Effector memory CD4-positive, alpha-beta T cell (primary cell): ENCODE measurements at places on chromosomes 7 and 10.

DNA sequence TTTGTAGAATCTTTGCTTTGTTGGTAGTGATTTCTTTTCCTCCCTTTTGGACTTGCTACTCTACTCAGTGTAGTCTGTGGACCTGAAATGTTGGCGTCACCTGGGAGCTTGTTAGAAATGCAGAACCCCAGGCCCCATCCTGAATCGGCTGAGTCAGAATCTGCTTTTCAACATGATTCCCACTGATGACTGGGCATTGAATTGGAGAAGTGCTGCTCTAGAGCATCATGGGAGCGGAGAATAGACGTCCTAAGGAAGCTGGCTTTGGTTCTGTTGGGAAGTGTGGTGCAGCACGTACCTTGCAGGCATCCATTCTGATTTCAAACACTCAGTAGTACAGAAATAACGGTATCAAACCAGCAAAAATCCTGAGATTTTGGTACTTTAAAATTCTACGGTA, 54.7 kb downstream of the RBM33 start:
- no peaks in the 10 kb centered on the region for H3K4me1 ChIP-seq
- no peaks in the 10 kb centered on the region for H3K27me3 ChIP-seq
- no peak for DNase-seq
- H3K36me3 ChIP-seq = peaks cover 35% of the 10 kb centered on the region
- no peak overlapping the region for H3K4me3 ChIP-seq

GRCh38 chr7:90760892-90761291, 164.8 kb downstream of the CDK14 start:
- H3K4me3 ChIP-seq = no peak overlapping the region
- H3K27ac ChIP-seq = no peak overlapping the region

DNA sequence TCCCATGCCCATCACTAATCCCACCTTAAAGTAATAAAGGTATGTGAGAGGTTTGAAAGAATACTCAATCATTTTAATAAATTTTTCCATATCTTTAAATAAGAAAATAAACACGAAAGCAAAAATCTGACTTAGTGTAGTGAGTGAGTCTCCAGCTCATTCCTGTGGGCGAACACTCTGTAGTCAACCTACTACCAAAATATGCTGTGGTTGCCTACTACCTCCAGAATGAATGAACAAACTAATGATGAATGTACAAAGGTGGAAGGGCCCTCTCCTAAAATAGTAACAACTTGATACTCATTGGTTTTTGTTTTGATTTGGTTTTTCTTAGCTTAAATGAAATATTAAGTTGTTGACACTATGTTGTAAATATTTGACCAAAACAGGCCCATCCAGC, 195.5 kb upstream of the HPS1 start:
- no peak overlapping the region for H3K4me3 ChIP-seq
- no peaks in the 10 kb centered on the region for H3K36me3 ChIP-seq
- no peak overlapping the region for H3K27ac ChIP-seq
- no peaks in the 10 kb centered on the region for H3K27me3 ChIP-seq

DNA sequence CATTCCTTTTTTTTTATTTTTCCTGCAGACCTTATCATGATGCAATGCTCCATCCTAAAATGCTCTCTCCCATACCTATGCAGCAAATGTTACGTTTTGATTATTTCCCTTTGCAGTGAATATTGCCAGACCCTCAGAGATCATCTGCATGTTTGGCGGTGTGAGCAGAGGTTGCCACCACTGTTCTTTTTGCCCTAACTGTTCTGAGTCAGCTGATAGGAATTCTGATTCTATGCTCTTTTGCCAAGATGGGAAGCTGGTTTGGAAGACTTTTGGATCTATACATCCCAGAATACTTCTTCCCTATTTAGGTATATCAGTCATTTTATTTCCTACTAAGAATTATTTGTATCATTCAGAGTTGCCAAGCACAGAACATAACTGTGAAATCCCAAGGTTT, 130.5 kb downstream of the KLF6 start:
- DNase-seq = no peak
- no peaks in the 10 kb centered on the region for H3K36me3 ChIP-seq
- H3K27me3 ChIP-seq = no peaks in the 10 kb centered on the region
- H3K4me1 ChIP-seq = no peaks in the 10 kb centered on the region

DNA sequence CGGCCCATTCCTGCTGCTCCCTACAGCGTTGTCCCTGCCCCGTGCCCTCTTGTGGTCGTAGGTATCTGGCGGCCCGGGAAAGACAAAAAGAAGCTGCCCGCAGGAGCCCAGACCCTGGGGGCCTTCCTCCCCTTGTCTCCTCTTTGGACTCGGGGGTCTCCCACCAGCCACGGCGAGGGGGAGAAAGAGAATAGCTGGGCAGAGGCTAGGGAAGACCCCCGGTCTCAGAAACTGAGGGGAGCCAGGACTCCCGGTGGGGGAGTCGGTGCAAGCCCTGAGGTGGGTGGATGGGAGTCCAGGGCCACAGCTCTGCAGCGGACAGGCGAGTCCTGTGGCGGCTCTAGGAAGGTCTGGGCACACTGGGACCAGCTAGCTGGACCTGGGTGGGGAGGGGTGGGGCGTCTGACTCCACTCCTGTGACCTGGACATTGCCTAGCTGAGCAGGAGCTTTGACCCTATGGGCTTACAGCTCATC, 1.3 kb upstream of the SH2D4B start:
- no peak for DNase-seq
- peak overlapping the region; percentile 93 for H3K27ac ChIP-seq
- no peaks in the 10 kb centered on the region for H3K36me3 ChIP-seq
- peaks cover 4% of the 10 kb centered on the region for H3K4me1 ChIP-seq

GRCh38 chr7:42104231-42104630, 132.8 kb downstream of the GLI3 start:
- H3K4me1 ChIP-seq = no peaks in the 10 kb centered on the region
- DNase-seq = no peak
- H3K4me3 ChIP-seq = no peak overlapping the region
- H3K27ac ChIP-seq = no peak overlapping the region

DNA sequence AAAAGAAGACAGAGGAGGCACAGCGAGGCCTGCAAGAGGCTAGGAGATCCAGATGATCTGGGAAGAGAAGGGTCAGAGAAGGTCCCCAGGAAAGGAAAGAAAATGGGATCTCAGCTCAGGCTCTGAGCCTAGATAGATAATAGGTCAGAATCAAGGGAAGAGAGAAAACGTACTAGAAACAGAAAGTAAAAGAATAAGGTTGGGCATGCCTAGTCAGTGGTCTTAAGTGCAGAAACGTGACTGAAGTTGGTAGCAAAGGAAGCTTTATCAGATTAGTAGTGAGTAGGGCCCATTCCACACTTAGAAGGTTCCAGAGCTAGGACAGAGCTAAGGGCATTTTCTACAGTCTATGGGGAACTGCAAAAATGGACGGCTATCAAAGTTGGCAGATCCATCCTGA, 84.8 kb upstream of the ASAH2 start:
- no peaks in the 10 kb centered on the region for H3K36me3 ChIP-seq
- no peak for DNase-seq
- H3K27ac ChIP-seq = no peak overlapping the region
- H3K27me3 ChIP-seq = no peaks in the 10 kb centered on the region
- H3K4me1 ChIP-seq = no peaks in the 10 kb centered on the region

GRCh38 chr7:38679419-38679818, 48.2 kb upstream of the AMPH start:
- no peak for DNase-seq
- H3K36me3 ChIP-seq = no peaks in the 10 kb centered on the region
- no peak overlapping the region for H3K27ac ChIP-seq
- no peaks in the 10 kb centered on the region for H3K27me3 ChIP-seq

DNA sequence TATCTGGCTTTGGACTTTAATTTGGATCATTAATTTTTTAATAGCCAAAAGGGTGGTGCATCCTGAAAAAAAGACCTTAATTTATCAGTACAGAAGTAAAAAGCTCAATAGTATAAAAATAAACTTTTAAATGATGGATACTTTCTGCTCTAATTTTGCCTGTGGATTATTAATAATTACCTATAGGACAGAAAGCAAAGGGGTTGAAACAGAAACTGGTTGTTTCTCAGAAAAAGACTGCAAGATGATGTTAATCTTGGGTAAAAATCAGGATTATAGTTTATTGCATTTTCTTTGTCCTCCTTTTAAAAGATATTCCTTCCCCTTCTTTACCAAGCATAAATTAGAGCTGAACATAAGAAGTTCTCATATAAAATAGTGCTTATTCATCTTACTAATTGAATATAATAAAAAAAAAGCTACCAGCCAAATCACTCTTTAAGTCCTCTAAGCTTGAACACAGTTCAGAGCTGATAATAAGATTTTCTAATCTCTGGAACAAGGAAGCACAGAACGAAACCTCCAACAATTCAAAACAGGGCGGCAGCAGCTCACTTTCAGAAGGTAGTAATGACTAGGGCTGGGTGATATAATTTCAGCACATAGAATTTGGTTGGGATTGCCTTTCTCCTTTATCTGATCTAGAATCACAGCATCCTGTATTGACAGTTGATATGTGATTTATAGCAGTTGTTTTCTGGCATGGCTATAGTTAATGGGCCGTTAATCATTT, 8.1 kb upstream of the GPR85 start:
- H3K4me3 ChIP-seq = no peak overlapping the region
- H3K27me3 ChIP-seq = no peaks in the 10 kb centered on the region
- no peaks in the 10 kb centered on the region for H3K36me3 ChIP-seq

GRCh38 chr7:45977256-45977780, 56.2 kb upstream of the IGFBP3 start:
- DNase-seq = no peak
- no peaks in the 10 kb centered on the region for H3K27me3 ChIP-seq
- no peaks in the 10 kb centered on the region for H3K4me1 ChIP-seq
- H3K27ac ChIP-seq = no peak overlapping the region
- H3K4me3 ChIP-seq = no peak overlapping the region
- no peaks in the 10 kb centered on the region for H3K36me3 ChIP-seq

DNA sequence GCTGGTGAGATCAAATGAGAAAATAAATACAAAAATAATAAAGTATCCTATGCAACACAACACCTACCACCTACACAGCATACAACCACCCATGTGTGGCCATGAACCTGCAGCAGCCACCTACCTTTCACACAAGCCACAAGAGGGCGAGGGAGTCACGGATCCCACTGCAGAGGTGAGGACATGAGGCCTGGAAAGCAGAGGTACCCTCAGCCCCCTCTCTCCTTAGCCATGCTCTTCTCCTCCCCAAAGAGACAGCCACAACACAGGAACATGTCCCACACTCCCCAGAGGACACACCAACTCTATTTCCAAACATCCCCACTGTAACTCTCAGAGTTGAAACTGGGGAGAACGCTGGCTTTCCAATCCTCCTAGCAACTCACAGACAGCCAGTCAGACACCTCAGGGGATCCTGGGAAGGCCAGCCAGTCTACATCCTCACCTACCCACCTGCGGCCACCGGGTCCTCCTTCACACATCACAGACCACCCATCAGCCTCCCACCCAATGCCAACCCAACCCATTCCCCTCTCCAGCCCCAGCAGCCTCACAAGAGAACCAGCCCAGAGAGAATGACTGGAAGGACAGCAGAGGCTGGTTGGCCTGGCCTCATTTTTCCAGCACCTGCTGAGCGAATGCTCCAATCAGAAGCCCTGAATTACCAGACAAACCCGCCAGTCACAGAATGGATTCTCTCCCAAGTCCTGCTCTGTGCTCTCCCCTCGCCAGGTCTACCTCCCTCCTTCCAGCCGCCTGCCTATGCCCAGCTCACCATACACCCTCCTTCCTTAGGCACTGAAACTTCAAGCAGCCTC, 18.4 kb downstream of the DLG5 start:
- H3K27ac ChIP-seq = no peak overlapping the region
- no peaks in the 10 kb centered on the region for H3K4me1 ChIP-seq
- no peaks in the 10 kb centered on the region for H3K27me3 ChIP-seq
- H3K4me3 ChIP-seq = no peak overlapping the region
- H3K36me3 ChIP-seq = no peaks in the 10 kb centered on the region
- no peak for DNase-seq

DNA sequence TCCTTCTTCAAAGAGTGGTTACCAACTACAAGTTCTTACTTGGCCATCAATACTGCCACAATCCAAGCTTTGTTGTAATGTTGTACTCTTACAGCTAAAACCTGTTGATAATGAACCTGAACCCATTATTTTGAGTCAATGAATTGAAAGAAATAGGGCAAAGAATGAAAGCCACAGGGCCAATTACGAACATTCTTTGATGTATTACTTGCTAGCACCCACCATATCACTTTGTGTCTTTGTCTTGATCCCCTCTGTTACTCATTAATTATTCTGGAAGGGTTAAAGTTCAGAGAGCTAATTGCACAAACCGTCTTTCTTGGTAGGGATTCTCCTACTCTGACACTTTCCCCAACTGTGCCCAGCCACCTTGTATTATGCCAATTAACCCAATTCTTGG, 53.2 kb upstream of the TFEC start:
- DNase-seq = no peak
- H3K36me3 ChIP-seq = no peaks in the 10 kb centered on the region
- no peak overlapping the region for H3K4me3 ChIP-seq
- H3K4me1 ChIP-seq = no peaks in the 10 kb centered on the region
- no peak overlapping the region for H3K27ac ChIP-seq

GRCh38 chr7:131538071-131538812, 18.2 kb downstream of the PODXL start:
- no peak overlapping the region for H3K4me3 ChIP-seq
- no peak for DNase-seq
- no peaks in the 10 kb centered on the region for H3K27me3 ChIP-seq
- no peaks in the 10 kb centered on the region for H3K36me3 ChIP-seq
- no peaks in the 10 kb centered on the region for H3K4me1 ChIP-seq

DNA sequence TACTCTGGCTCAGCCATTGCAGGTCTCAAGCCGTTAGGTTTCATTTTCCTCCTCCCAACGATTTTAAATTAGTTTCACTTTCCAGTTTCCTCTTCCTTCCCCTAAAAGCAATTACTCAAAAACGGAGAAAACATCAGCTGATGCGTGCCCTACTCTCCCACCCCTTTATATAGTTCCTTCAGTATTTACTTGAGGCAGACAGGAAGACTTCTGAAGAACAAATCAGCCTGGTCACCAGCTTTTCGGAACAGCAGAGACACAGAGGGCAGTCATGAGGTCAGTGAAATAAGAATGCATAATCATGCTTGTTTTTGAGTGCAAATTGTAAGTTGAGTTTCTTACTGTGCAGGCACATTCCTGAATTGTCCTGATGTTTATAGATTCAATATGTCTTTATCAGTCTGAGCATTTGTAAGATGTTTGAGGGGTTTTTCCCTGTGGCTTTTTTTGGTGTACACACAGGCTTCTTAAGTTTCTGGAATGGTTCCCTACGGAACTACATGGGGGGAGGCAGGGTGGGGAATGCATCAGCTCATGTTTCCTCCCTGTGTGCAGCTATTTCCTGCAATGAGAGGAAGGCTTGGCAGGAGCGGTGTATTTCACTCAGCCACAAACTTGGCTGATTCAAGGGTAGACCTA, at the start of gene IFIT3:
TSS of gene IFIT3 (plus strand) at position 195 of the 639 bp plus-strand sequence. CDS start at position 272, 77 bp downstream.
- no peaks in the 10 kb centered on the region for H3K27me3 ChIP-seq
- peaks cover 13% of the 10 kb centered on the region for H3K4me1 ChIP-seq
- H3K4me3 ChIP-seq = peak within 1 kb of the TSS; percentile 63
- peak within 1 kb of the TSS; percentile 52 for H3K27ac ChIP-seq

- no peak for DNase-seq
- H3K27me3 ChIP-seq = no peaks in the 10 kb centered on the region
- H3K36me3 ChIP-seq = no peaks in the 10 kb centered on the region
Measured at GRCh38 chr7:92827464-92828120, 8.8 kb downstream of the CDK6 start.
